Thoracic aorta (tissue), 2 donors: ENCODE measurements at places on chromosomes 1 and 21. TPM values are rescaled to one million over a fixed set of nuclear protein-coding genes. Genes with fewer than 3 reads are reported as not detected.

- DNase-seq = no peak
- H3K36me3 ChIP-seq = no peaks in the 10 kb centered on the region
- H3K27ac ChIP-seq = no peak overlapping the region
- H3K4me1 ChIP-seq = no peaks in the 10 kb centered on the region
These were observed 124.2 kb upstream of the HNRNPU start for GRCh38 chr1:244988521-244988920.

DNA sequence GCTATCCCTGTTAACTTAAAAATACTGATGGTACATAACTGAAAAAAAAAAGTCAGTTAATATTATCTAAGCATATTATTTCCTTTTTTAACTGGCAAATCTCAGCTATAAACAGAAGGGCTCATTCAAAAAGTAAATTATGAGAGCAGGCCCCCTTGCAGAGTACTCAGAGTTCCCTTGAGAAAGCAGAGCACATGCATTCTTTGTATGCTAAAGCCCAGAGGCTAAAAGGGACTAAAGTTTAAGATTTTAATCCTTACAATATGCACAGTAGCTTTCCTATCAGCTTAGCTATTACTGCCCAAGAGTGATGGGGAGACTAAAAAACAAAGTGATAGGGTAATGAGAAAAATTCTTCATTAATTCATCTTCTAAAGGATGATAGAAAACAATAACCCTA, 18.5 kb downstream of the SLC16A1 start:
- no peak overlapping the region for H3K4me3 ChIP-seq
- H3K27ac ChIP-seq = peak overlapping the region; percentile 29
- no peak for DNase-seq
- no peaks in the 10 kb centered on the region for H3K27me3 ChIP-seq
- H3K4me1 ChIP-seq = peaks cover 20% of the 10 kb centered on the region

Gene C1orf159
- total RNA-seq = 10.8 TPM

Gene ALPL
- 3.7 TPM for total RNA-seq

Gene RHEX
- 6.1 TPM for total RNA-seq

DNA sequence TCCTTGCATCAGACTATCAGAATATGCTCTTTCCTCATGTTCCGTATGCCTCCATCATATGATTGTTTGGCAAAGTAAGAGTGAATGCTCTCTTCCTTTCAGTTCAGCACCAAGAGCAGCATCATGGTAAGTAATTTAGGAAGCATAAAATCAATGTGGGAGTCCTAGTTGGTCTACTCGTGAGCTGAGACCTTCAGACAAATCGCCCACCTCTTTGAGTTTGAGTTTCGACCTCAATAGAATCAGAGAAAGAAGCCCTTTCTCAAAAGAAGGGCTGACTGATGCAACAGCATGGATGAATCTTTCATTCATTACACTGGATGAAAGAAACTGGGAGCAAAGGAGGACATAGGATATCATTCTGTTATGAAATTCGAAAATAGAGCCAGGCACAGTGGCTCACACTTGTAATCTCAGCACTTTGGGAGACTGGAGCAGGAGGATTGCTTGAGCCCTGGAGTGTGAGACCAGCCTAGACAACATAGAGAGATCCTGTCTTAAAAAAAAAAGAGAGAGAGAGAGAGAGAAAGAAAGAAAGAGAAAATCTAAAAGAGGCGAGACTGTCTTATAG, 112.5 kb downstream of the ZC3H11B start:
- no peak overlapping the region for H3K27ac ChIP-seq
- DNase-seq = no peak
- H3K27me3 ChIP-seq = no peaks in the 10 kb centered on the region
- H3K4me1 ChIP-seq = no peaks in the 10 kb centered on the region
- H3K36me3 ChIP-seq = no peaks in the 10 kb centered on the region

DNA sequence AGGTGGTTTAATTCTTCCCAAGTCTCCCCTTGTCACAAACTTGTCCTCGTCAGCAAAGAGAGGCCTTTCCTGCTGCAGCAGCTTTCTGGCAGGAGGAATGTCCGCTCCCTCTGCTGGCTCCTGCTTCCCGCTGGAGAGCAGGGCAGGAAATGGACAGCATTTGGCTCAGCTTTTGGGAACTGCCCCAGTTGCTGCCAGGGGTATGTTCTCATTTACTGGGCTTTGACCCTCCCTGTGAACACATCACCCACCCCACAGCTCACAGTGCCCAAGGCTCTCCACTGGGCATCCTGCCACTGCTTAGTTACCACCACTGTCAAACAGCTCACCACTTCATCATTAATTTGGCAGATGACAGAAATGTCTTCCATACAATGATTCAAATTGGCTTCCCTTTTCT, 75.4 kb downstream of the MRPL37 start:
- H3K36me3 ChIP-seq = no peaks in the 10 kb centered on the region
- H3K4me1 ChIP-seq = peaks cover 95% of the 10 kb centered on the region
- peak overlapping the region; percentile 97 for H3K27ac ChIP-seq
- H3K27me3 ChIP-seq = no peaks in the 10 kb centered on the region

GRCh38 chr1:9248341-9249262, 14.0 kb downstream of the H6PD start:
- peaks cover 19% of the 10 kb centered on the region for H3K36me3 ChIP-seq
- H3K4me3 ChIP-seq = no peak overlapping the region
- DNase-seq = no peak
- peak overlapping the region; percentile 27 for H3K27ac ChIP-seq
- H3K4me1 ChIP-seq = peaks cover 38% of the 10 kb centered on the region
- H3K27me3 ChIP-seq = no peaks in the 10 kb centered on the region

Gene KRTAP12-2
- total RNA-seq = not detected

Gene CBR3
- 27.6 TPM for total RNA-seq

DNA sequence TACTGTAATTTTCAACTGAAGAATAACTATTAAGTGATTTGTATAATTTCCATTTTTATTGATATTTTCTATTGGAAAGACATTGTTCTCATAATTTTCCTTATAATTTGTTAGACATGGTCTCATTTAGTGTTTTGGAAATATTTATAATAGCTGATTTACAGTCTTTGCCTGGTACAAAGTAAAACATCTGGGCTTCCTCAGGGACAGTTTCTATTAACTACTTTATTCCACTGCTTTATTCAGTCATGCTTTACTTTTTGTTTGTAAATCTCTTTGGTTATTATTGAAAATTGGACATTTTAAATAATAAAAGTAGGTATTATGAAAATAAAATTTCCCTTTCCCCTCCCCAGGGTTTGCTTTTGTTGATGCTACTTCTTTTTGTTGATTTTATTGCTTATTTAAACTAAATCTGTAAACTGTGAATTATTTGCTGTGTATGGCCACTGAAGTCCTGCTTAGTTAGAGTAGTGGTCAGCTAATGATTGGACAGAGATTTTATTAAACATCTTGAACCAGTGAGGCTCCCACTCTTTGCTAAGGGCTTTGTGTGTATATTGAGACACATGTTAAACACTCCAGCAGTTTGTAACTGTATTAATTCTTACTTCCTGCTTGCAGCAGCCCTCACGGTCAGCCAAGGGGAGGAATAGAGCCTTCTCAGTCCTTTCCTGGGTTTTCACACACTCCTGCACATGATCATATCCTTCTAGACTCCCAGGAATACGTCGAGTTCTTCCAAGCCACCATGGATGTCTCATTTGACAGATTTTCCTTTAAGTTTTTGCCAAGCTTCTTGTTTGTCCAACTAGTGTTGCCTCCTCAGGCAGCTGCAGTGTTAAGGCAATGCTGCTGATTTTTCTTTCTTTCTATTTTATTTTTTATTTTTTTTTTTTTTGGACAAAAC, 994.6 kb upstream of the PRMT6 start:
- no peaks in the 10 kb centered on the region for H3K27me3 ChIP-seq
- H3K4me3 ChIP-seq = no peak overlapping the region
- DNase-seq = no peak
- no peaks in the 10 kb centered on the region for H3K36me3 ChIP-seq
- no peaks in the 10 kb centered on the region for H3K4me1 ChIP-seq

Gene ARMH1
- 5.8 TPM for total RNA-seq

GRCh38 chr21:42942244-42942643, 16.8 kb upstream of the ERVH48-1 start:
- no peak for DNase-seq
- H3K4me3 ChIP-seq = no peak overlapping the region
- no peaks in the 10 kb centered on the region for H3K4me1 ChIP-seq
- H3K27ac ChIP-seq = no peak overlapping the region
- H3K36me3 ChIP-seq = no peaks in the 10 kb centered on the region

DNA sequence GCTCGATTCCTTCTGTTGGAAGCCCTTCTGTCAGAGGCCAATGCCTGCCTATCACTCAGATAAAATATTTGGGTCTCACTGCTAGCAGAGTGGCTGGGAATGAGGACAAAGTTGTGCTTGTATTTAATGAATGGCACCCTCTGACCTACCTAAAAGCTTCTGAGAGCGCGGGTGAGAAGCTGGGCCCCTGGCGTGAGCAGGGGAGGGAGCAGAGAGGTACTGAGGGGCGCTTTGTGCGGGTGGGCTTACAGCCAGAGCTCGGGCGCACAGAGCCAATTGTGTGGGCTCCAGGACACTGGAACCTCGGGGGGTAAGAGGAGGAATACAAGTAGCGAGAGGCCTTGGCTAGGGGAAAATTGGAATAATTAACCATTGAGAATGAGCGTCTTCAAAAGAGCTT, 32.3 kb downstream of the PCAT6 start:
- no peaks in the 10 kb centered on the region for H3K4me1 ChIP-seq
- no peak overlapping the region for H3K4me3 ChIP-seq
- no peaks in the 10 kb centered on the region for H3K36me3 ChIP-seq
- no peak overlapping the region for H3K27ac ChIP-seq
- no peak for DNase-seq
- no peaks in the 10 kb centered on the region for H3K27me3 ChIP-seq

- H3K4me1 ChIP-seq = peaks cover 30% of the 10 kb centered on the region
- no peak overlapping the region for H3K4me3 ChIP-seq
- DNase-seq = no peak
- no peaks in the 10 kb centered on the region for H3K27me3 ChIP-seq
- peak overlapping the region; percentile 72 for H3K27ac ChIP-seq
These were observed 58.2 kb downstream of the ARHGEF10L start for GRCh38 chr1:17597651-17598050.

DNA sequence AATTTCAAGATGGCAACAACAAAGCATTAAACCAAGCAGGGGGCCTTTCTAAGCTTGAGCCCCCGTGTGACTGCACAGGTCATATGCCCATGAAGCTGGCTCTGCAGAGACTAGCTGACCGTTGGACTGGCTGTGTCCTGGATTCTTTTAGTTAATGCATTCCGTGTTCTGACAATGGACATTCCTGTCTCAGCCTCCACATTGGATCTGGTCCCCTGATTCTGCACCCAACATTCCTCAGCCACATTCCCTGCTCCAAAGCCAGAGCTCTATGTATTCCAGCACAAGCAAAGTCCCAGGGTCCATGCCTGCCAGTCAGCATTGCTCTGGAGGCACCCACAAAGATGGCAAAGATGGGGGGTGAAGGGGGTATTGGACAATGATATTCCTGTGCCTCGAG, 5.1 kb upstream of the NAV1 start:
- DNase-seq = no peak
- H3K36me3 ChIP-seq = no peaks in the 10 kb centered on the region
- no peaks in the 10 kb centered on the region for H3K27me3 ChIP-seq

Gene FCGR3A
- total RNA-seq = 41.2 TPM

DNA sequence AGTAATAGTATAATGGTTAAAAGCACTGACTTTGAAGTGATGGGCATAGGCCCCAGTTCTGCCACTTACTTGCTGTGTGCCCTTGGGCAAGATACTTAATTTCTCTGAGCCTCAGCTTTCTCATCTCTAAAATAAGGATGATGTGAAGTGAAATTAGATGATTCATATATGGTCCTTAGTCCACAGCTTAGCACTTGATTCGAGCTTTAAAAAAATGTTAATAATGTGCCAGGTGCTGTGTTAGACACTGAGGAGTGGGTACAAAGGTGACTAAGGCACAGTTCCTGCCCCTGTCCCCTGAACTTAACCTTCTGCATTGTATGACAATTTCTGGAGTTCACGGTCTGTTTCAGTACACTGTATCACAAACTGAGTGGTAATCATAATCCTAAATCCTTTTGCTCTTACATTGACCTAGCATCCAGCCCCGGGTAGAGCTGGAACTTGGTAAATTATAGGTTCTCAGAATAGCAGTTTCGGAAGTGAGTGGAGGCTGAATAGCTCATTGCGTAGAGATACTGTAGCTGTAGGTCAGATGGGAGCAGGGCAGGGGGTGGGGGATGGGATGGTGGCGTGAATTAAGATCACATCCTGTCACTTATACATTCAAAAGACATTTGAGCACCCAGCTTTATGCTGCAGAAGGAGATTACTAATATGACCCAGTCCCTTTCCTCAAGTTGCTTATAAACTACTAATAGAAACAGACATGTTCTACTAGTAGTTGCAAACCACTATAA, 1.5 kb downstream of the ZNF691 start:
- no peaks in the 10 kb centered on the region for H3K27me3 ChIP-seq
- H3K27ac ChIP-seq = no peak overlapping the region
- H3K4me3 ChIP-seq = no peak overlapping the region
- H3K4me1 ChIP-seq = peaks cover 11% of the 10 kb centered on the region
- H3K36me3 ChIP-seq = peaks cover 17% of the 10 kb centered on the region

DNA sequence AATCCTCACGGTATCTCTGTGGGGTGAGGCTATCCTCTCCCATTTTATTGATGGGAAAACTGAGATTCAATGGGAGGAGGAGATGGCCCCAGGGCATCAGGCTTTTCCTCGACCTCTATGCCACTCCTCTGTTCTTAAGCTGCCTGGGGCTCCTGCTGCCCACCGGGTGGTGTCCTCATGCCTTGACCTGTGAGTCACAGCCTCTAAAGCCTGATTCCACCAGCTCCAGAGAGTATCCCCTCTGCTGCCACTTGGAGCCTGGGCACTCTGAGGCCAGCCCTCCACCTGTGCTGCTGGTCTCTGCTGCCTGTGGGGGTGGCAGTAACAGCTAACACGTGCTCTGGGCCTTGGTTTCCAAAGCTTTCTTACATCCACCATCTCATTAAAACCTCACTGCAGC, 241.2 kb downstream of the TRABD2B start:
- no peaks in the 10 kb centered on the region for H3K27me3 ChIP-seq
- no peak for DNase-seq
- no peak overlapping the region for H3K27ac ChIP-seq
- H3K4me1 ChIP-seq = peaks cover 19% of the 10 kb centered on the region
- H3K4me3 ChIP-seq = no peak overlapping the region

- no peaks in the 10 kb centered on the region for H3K36me3 ChIP-seq
- no peaks in the 10 kb centered on the region for H3K4me1 ChIP-seq
- no peak overlapping the region for H3K27ac ChIP-seq
- no peak for DNase-seq
- H3K4me3 ChIP-seq = no peak overlapping the region
- no peaks in the 10 kb centered on the region for H3K27me3 ChIP-seq
These were observed 13.6 kb upstream of the GPX7 start for GRCh38 chr1:52588535-52588934.
